ENCODE measurements at places on chromosomes 3 and 15. TPM values are rescaled to one million over a fixed set of nuclear protein-coding genes. Genes with fewer than 3 reads are reported as not detected.

The CDHR4 gene
- total RNA-seq, result not detected

- no peaks in the 10 kb centered on the region for H3K27me3 ChIP-seq
- no peak for DNase-seq
- no peaks in the 10 kb centered on the region for H3K36me3 ChIP-seq
- no peak overlapping the region for H3K4me3 ChIP-seq
- no peak overlapping the region for H3K27ac ChIP-seq
Observed at GRCh38 chr3:188589071-188589470, 435.1 kb downstream of the LPP start.

The UROC1 gene
- total RNA-seq, result not detected

DNA sequence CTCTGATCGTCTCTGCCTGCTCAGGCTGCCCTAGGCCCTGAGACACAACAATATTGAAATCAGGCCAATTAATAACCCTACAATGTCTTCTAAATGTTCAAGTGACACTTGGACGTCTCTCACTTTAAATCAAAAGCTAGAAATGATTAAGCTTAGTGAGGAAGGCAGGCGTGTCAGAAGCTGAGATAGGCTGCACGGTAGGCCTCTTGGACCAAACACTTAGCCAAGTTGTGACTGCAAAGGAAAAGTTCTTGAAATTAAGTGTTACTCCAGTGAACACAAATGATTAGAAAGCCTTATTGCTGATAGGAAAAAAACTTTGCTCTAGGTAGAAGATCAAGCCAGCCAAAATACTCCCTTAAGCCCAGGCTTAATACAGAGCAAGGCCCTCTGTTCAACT lies 2.2 kb downstream of the HPS3 start:
- DNase-seq, result no peak
- peaks cover 2% of the 10 kb centered on the region for H3K36me3 ChIP-seq
- peaks cover 41% of the 10 kb centered on the region for H3K4me1 ChIP-seq
- no peaks in the 10 kb centered on the region for H3K27me3 ChIP-seq

The LCTL gene
- not detected for total RNA-seq

DNA sequence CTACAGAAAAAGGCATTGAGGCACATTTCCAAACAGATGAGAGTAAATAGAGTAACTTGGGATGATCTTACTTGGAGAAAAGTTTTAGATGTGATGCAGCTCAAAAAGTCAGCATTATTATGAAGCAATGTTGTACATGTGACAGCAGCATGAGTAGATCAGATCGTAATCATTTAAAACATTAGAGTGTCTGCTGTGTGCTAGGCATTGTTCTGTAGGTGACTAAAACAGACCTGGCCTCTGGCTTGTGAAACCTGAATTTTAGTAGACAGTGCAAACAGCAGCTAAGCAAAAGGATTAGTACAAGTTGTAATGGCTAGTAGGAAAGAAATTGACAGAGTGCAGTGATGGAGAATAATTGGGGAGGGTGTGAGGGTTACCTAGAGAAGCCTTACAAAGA lies 15.1 kb downstream of the UBE2E1 start:
- H3K4me3 ChIP-seq, result no peak overlapping the region
- no peak overlapping the region for H3K27ac ChIP-seq
- peaks cover 25% of the 10 kb centered on the region for H3K4me1 ChIP-seq
- peaks cover 20% of the 10 kb centered on the region for H3K36me3 ChIP-seq
- no peak for DNase-seq

All from osteocyte (in vitro differentiated cells).